ENCODE measurements at places on chromosomes 7 and 10.

GRCh38 chr7:20958572-20958971 lies 171.9 kb upstream of the SP8 start:
- DNase-seq: no peak

- DNase-seq: no peak
Observed at GRCh38 chr10:59823111-59823510, 69.9 kb upstream of the MRLN start.

DNA sequence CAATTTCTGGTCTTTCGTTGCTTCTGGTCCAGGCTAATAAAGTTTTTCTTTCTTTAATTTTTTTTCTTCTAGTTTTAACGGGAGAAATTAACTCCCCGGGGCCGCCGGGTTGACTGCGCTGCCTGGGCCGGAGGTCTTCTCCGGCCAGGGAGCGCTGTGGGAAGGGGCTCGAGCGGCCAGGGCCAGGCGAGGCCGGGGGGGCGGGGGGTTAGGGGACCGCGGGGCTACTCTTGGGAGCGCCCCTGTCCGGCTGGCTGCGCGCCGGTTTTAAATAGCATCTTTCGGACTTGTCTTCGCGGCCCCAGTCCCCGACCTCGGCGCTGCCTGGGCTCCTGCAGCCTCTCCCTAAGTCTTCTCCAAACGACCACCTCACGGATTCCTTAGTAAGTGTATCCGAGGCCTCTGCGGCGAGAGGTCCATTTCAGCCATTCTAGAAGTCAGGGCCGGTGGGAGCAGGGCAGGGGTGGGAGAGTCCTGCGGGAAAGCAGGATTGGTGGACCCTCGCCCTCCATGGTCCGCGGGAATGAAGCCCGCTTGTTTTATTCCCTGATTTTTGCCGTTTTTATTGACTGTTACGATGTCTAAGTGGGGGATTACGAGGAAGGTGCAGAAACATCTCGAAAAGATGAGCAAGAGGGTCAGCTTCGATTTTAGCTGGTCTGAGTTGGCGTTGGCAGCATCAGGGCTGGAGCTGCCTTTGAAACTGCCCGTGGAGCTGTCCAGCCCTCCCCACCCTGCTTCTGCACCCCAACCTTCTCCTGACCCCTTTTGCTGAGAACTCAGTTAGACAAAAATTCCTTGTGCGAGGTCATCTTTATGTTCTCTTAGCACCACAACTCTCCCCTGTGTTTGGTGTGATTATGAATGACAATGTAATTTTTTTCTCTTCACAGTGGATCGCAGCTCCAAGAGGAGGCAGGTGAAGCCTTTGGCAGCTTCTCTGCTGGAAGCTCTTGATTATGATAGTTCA lies 555 bp downstream of the PHF14 start:
- DNase-seq: no peak

GRCh38 chr7:32163141-32163806 lies 93.1 kb upstream of the PDE1C start:
- no peak for DNase-seq

Data from stimulated activated CD8-positive, alpha-beta memory T cell treated with anti-CD3 and anti-CD28 coated beads, Interleukin-7, amount 100 ng/mL, for 48 hours (primary cell).